Omental fat pad (tissue), 4 donors: ENCODE measurements at places on chromosomes 12 and 14. TPM values are rescaled to one million over a fixed set of nuclear protein-coding genes. Genes with fewer than 3 reads are reported as not detected.

- no peak for DNase-seq
Observed at GRCh38 chr12:122022393-122023338, 982 bp downstream of the BCL7A start.

The PUS7L gene
- total RNA-seq = 7.4 TPM

The EML1 gene
- total RNA-seq = 42.3 TPM

- DNase-seq = no peak
Observed at GRCh38 chr14:34502545-34503225, 36.8 kb downstream of the EAPP start.

The SDSL gene
- 4.1 TPM for total RNA-seq

GRCh38 chr12:80830533-80831088 is 107.1 kb downstream of the LIN7A start:
- no peak for DNase-seq

DNA sequence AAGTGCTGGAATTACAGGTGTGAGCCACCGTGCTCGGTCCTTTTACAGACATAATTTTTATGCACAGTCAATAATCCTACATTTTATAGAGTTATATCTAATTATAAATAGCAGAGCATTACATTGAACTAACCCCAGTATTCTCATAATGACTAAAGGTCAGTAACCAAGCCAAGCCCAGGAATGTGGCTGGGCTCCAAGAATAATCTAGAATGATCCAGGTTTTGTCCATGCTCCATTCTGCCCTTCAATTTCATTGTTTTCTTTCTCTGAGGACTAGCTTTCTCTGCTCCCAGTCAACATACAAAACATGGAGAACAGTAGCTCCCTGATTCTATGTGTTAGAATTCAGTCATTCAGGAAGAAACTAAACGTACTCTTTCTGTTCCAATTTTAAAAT is 92.1 kb upstream of the KRR1 start:
- DNase-seq = no peak

The RTN1 gene
- total RNA-seq = 28.6 TPM

DNA sequence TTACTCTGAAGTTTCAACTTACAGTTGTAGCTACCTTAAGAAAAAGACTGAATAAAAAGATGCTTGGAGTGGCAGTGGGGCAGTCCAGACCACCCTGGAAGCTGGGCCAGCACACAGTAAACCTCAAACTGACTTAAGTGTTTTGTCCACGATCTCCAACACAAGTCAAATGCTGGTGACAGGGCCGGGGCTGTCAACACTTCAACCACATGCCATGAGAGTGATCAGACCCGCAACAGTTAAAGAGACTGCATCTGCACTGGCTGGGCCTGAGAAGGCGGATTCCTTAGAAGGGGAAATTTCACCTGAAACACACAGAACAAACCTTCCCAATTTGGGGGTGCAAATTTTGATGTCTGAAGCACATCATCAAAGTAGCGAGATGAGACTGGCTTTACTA is 223.5 kb upstream of the CAND1 start:
- DNase-seq = no peak

The TESPA1 gene
- total RNA-seq = 2.2 TPM

The KRT6C gene
- total RNA-seq = not detected

DNA sequence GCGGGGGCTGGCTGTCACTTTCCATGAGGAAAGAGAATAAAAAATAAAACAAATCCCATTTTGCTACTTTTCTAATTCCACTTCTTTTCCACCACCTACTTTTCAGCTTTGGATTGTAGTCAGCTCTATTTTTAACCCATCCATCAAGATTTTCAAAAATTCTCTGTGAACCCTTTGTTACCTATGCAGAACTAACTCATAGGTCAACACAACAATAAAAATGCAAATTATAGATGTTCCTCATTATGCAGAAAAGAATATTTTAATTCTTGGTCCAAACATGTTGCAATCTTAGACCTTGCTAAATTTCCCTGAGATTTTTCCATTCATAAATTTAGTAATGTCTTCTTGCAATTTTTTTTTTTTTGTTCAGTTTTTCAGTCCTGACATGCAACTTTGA is 454.5 kb downstream of the ADAMTS20 start:
- DNase-seq = no peak

GRCh38 chr12:66819587-66819986 is 140.7 kb upstream of the GRIP1 start:
- no peak for DNase-seq

The RPGRIP1 gene
- total RNA-seq = 0.28 TPM

DNA sequence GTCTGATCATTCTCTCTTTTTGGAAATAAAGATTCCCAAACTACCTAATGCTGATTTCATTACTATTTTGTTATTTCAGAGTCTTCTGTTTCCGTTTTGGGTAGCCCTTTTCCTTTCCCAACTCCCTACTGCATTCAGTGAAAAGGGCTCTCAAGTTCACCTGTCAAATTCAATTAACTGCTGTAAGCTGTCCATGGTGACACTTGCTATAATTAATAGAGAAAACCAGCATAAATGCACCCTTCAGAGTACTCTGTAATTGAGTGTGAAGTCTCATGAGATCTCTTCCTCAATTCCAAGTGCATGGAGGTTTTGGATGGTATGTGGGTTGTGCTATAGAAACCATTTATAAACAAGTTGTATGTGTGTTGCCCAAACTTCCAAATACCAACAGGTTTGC is 187.2 kb downstream of the RPL10L start:
- no peak for DNase-seq

The C12orf54 gene
- not detected for total RNA-seq

The RNF212B gene
- total RNA-seq = not detected

The ATP2B1 gene
- 29.5 TPM for total RNA-seq

The SERPINA9 gene
- total RNA-seq = not detected

The A2ML1 gene
- total RNA-seq = not detected

The DEGS2 gene
- 0.19 TPM for total RNA-seq

The MBIP gene
- 11.3 TPM for total RNA-seq

The B3GNT4 gene
- 0.24 TPM for total RNA-seq

GRCh38 chr12:46197883-46198282 is 71.0 kb downstream of the SLC38A1 start:
- DNase-seq = no peak

The SIX6 gene
- not detected for total RNA-seq

The ASCL1 gene
- total RNA-seq = not detected

DNA sequence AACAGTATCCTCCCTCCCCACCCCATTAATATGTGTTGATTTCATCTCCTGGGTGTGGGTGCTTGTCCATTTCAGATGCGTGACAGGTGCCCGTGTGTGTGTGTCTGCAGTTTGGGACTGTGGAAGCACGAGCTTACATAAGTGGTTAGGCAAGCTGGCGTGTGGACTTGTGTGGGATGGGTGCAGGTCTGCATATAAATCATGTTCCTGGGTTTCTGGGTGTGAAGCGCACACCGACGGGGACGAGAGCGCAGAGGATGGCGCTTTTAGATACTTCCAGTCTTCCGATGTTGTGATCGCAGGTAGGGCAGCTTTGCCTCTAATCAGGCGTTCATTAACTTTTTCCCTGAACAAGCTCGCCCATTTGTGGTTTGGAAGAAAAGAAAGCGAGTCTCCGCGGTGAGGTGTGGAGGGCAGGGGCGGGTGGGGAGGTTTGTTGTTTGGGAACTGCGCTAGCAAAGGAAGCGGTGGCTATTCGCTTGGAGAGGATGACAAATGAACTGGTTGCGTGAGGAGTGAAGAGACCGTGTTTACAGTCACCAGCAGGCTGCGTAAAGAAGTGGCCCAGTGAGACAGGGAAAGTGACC is 865 bp downstream of the RGS6 start:
- DNase-seq = no peak

- no peak for DNase-seq
Observed at GRCh38 chr12:116087962-116088361, 189.5 kb downstream of the MED13L start.

DNA sequence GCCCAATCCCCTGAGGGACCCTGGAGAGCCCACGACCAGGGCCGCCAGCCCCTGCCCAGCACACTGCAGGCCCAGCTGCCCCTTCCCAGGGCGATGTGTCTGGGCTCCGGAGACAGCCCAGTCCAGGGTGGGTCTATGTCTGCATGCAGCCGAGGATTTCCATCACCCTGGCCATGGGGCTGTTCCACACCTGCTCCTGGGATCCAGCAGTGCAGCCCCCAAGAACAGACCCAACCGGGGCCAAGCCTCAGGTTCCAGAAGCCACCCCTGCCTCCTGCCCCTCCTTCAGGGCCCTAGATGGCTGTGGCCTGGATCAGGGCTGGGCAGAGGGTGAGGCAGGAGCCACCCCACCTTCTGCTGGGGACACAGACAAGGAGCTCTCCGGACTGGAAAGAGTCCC is 11.5 kb downstream of the C14orf180 start:
- DNase-seq = no peak

GRCh38 chr12:53806721-53807120 is 54.9 kb upstream of the CISTR start:
- DNase-seq = no peak

The MYF5 gene
- total RNA-seq = not detected

The PPP4R4 gene
- total RNA-seq = 2.0 TPM

The RFX4 gene
- total RNA-seq = not detected

GRCh38 chr12:15649347-15649746 is 139.8 kb downstream of the EPS8 start:
- no peak for DNase-seq

The RDH5 gene
- 108 TPM for total RNA-seq

DNA sequence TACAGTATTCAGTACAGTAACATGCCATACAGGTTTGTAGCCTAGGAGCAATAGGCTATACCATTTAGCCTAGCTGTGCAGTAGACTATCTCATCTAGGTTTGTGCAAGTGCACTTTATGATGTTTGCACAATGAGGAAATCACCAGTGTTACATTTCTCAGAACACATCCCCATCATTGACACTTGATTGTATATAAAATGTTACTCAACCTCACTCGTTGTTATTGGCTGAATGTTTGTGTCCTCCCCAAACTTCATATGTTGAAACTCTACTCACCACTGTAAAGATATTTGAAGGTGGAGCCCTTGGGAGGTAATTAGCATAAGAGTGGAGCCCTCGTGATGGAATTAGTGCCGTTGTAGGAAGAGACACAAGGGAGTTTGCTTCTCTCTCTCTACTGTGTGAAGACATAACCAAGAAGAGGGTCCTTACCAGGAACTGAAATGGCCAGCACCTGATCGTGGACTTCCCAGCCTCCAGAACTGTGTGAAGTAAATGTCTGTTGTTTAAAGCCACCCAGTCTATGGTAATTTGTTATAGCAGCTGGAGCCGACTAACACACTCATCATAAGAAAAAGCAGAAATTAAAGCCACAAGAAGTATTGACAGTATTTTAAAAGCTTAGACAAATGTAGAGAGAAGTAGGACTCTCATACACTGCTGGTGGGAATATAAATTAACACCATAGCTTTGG is 3.2 kb upstream of the MED13L start:
- no peak for DNase-seq

The CD4 gene
- total RNA-seq = 22.4 TPM

GRCh38 chr12:13038491-13039161 is 5.6 kb upstream of the FAM234B start:
- no peak for DNase-seq

- no peak for DNase-seq
Observed at GRCh38 chr12:56336361-56337167, 2.1 kb upstream of the IL23A start.

The ADCY6 gene
- 30.9 TPM for total RNA-seq

The HPD gene
- 1.7 TPM for total RNA-seq

- DNase-seq = no peak
Observed at GRCh38 chr12:53493610-53494391, 5.5 kb downstream of the MAP3K12 start.

- no peak for DNase-seq
Observed at GRCh38 chr12:3496957-3497356, 6.0 kb downstream of the PRMT8 start.

DNA sequence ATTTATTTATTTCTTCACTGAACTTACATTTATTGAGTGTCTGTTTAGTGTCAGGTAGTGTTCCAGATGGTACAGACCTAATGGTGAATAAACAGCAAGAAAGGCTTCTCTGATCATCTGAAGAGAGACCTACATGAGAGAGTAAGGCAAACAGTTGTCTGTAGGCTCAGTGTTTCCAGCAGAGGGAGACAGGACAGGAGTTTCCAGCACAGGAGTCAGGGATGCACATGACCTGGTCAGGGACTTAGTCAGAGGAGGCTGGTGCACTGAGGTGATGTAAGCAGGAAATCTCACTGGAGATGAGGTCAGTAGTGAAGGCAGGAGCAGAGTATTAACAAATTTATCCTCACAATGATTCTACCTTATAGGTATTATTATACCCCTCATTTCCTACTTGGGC is 233.2 kb downstream of the MDGA2 start:
- DNase-seq = no peak

- DNase-seq = no peak
Observed at GRCh38 chr14:80055226-80055625, 156.1 kb downstream of the DIO2 start.

DNA sequence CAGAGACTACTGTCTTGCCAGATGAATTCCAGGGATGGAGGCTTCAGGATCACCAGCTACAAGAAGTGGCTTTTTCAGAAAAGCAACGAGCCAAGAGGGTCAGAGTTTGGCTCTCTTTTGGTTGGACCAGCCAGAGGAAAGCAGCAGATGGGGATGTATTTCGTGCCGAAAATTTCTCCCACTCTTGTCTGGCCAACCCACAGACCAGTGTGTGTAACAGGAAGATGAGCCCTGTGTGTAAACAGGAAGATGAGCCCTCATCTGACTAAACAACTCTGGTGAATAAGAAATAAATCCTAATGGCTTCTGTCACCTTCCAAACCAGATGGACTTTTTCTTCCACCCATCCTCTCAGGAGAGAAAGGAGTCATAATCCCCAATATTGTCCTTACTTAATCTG is 13.1 kb downstream of the GPR68 start:
- no peak for DNase-seq

DNA sequence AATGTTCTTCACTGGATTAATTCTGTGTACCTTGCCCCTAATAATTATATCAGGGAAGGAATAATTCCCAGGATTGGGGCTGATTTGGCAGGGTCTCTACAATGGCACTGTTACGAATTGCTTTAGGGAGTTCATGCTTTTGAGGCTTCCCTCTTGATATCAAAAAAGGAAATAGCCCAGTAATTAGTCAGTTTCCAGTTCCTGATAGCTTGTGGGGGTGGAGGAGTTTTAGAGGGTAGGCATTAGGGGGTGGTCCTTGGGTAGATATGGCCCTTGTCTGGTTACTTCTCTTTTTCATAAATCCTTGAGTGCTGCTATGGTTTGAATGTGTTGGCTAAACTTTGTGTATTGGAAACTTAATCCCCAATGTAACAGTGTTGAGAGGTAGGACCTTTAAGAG is 6.1 kb upstream of the SRSF5 start:
- DNase-seq = no peak

DNA sequence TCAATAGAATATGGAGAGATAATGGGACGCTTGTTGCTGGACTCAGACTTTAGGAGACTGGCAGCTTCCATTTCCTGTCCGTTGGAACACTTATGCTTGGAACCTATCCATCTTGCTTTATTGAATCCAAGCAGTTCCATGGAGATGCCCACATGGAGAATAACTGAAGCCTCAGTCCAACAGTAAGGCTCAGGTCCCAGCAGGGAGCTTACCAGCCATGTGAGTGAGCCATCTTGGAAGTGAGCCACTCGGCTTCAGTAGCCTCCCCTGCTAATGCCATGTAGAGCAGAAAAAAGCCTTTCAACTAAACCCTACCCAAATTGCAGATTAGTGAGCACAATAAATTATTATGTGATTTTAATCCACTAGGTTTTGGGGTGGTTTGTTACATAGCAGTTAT is 538.8 kb upstream of the STXBP6 start:
- no peak for DNase-seq

GRCh38 chr12:14771651-14772137 is 31.6 kb downstream of the WBP11 start:
- DNase-seq = no peak

The ZNF891 gene
- 3.1 TPM for total RNA-seq

The ATL1 gene
- total RNA-seq = 3.6 TPM

- no peak for DNase-seq
Observed at GRCh38 chr12:72522411-72522810, 250.2 kb downstream of the TRHDE start.
